ENCODE measurements at places on chromosomes 7 and 10.

DNA sequence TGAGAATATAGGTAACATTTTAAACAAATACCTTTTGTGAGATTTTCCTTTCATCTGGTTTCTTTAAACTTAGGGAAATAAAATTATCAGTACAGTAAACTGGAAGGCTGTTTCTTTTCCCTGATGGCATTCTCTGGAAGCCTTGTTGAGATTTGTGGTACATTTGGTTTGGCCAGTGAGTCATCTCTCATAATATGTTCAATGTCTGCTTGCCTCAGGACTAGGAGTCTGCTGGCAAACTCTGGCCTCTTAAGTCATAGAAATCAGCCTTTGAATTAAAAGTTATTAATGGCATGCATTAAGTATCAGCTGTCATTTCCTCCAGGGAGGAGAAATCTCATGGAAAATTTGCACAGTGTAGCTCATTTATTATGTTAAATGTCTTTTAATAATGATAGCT, 316.6 kb upstream of the KIAA1217 start:
- DNase-seq: no peak

DNA sequence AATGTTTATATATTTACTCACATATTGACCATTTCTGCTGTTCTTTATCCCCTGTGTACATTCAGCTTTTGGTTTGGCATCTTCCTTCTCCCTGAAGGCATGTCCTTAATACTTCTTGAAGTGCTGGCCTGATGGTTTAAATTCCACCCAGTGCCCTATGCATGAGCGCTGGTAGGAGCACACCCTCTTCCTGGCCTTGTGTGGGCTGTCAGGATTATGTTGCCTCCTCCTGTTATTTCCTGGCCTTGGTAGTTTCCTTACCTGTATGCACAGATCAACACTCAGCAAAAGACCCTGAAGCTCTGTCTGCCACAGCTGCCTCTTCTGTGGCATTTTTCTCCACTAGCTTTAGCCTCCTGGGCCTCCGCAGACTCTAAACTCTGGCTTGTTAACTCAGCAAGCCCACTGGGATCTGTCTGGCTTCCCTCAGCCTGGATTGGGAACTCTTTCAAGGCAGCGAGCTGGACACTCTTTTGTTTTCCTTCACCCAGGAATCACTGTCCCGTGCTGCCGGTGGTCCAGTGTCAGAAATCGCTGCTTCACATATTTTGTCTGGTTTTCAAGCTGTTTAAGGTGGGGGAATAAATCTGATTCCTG, 595.2 kb downstream of the SDK1 start:
- DNase-seq: no peak

GRCh38 chr10:128277267-128277840, 151.1 kb upstream of the MKI67 start:
- no peak for DNase-seq

GRCh38 chr7:154746571-154747360, 256.2 kb downstream of the PAXIP1 start:
- DNase-seq: no peak

- DNase-seq: no peak
Measured at GRCh38 chr10:72012796-72013195, 48.6 kb downstream of the CHST3 start.

DNA sequence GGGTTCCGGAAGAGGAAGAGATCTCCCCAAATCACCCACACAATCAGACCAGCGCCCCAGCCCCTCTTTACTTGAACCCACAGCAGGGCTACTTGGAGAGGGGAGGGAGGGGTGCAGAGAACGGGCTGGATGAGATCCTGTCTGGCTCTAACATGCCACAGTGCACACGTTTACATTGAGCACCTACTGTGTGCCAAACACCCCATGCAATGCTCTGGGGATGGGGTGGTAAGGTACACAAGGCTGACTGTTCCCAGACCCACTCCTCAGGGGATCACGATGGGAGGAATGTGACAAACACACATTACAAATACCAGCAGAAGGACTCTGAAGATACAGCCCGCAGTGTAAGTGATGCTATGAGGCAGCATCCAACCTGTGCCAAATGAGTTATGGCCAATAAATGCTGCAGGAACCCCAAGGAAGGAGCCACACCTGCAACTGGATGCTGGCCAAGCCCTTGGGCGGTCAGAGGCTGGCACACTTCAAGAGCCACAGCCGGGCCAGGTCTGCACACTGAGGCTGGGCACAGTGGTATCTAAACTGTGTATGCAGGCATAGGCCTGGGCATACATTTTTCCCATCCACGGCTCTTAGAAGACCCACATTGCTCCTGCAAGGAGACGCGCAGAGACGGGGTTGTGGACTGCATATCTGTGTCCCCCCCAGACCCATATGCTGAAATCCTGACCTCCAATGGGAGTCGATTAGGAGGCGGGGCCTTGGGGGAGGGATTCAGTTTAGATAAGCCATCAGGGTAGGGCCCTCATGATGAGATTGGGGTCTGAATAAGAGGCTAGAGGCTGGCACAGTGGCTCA, 6.4 kb downstream of the SPOCK2 start:
- peak; percentile 14 for DNase-seq

All from AG20443 (cell line).